NT2/D1 (cell line): ENCODE measurements at places on chromosomes 7 and 10.

DNA sequence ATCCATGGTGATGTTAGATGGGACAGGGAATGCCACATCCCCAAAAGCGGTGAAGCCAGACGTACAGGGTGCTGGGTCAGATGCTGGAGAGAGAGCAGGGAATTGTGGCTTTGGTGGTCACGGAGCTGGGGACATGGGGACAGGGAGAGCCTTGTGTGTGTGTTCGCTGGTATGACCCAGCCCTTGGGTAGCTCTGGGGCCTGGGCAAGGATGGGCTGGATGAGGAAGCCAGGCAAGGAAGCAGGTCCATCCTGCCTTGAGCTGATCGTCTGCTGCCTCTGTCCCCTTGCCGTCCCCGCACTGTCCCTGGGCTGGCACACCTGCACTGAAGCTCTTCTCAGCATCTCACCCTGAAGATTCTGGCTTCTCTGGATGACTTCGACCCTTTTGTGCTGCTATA is 15.4 kb upstream of the CLDN4 start:
- no peak for DNase-seq

DNA sequence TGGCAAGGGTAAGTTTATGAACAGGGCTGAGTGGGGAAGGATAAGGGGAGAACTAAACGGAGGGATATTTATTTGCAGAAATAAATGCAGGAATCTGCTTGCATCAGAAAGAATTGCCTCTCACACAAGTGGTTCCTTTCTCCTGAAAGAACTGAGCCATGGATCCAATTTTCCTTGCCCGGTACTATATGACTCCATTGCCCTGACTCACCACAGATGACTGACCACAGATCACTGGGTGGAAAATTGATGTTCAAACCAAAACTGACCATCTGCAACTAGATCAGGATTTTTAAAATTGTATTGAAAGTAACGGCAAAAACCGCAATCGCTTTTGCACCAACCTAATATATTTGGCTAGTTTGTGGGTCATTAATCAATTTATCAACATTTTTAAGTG is 6.2 kb upstream of the MACC1 start:
- DNase-seq: no peak

- no peak for DNase-seq
Measured at GRCh38 chr10:128422190-128422589, 296.0 kb upstream of the MKI67 start.

GRCh38 chr10:43254881-43255633 is 11.8 kb downstream of the RASGEF1A start:
- DNase-seq: no peak

DNA sequence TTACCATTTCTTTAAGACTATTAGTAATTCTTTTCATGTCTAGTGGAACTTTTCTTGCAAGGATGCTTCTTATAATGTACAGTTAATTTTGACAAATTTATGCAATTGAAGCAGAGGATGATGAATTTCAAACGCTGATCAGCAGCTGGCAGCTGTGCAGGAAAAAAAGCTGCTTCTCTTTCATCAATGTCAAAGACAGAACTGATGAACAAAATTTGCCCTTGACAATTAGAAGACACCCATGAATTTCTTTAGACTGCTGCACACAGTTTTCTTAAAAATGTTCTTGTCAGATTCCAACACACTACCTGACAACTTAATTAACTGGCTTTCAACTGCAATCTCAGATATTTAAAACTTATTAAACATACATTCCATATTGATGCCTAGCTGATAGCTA is 138.3 kb downstream of the SKAP2 start:
- DNase-seq: no peak

- DNase-seq: no peak
Measured at GRCh38 chr7:27157702-27158431, 1.4 kb upstream of the HOXA7 start.

- no peak for DNase-seq
Measured at GRCh38 chr7:82631998-82632397, 188.4 kb upstream of the CACNA2D1 start.

- no peak for DNase-seq
Measured at GRCh38 chr10:122347170-122347841, 27.2 kb upstream of the PLEKHA1 start.
